ENCODE measurements at places on chromosomes 7 and 10. TPM values are rescaled to one million over a fixed set of nuclear protein-coding genes. Genes with fewer than 3 reads are reported as not detected.

The OIT3 gene
- total RNA-seq: under 0.01 TPM

The NANOS1 gene
- total RNA-seq: 0.60 TPM

- DNase-seq: no peak
Observed at GRCh38 chr10:80759693-80760092, 222.0 kb downstream of the SH2D4B start.

The KDM7A gene
- 10.9 TPM for total RNA-seq

DNA sequence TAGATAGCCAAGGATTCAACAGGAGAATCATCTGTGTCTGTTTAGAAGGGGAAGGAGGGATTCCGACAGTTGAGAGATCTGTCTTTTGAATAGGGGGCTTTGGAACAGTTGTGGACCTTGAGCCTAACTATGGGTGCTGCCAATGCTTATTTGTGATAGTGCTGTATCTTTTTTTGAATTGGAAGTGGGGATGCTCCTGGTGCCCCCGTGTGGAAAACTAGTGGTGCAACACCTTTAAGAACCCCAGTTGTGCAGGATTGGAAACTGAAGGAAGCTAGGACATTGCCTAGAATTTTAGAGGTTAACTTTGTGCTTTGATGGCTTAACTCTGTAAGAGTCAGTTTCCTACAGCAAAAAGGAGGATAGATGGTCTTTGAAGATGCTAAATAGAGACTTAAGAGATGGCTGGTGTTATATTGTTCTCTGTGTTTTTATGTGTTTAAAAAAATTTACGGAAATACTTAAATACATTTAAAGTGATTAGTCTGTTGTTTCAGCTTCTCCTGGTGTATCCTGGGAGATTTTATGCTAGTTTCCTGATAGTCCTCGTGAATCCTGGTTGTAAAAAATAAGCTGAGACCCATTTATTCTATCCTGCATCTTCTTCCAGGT, 69.3 kb downstream of the AP3M1 start:
- DNase-seq: peak; percentile 78

The VPS26A gene
- total RNA-seq: 24.6 TPM

GRCh38 chr7:114533131-114533530, 118.5 kb downstream of the FOXP2 start:
- DNase-seq: no peak
